Stimulated activated effector memory CD8-positive, alpha-beta T cell treated with anti-CD3 and anti-CD28 coated beads, Interleukin-12 subunit alpha, Interleukin-12 subunit beta, amount 100 ng/mL, for 72 hours (primary cell): ENCODE measurements at places on chromosomes 3 and 15.

GRCh38 chr3:59609657-59610348 is 560.0 kb upstream of the CFAP20DC start:
- DNase-seq: no peak

- DNase-seq: no peak
These were observed 102.0 kb downstream of the CMSS1 start for GRCh38 chr3:99919694-99920093.

- no peak for DNase-seq
These were observed 191.7 kb upstream of the ATP11B start for GRCh38 chr3:182601597-182601996.

DNA sequence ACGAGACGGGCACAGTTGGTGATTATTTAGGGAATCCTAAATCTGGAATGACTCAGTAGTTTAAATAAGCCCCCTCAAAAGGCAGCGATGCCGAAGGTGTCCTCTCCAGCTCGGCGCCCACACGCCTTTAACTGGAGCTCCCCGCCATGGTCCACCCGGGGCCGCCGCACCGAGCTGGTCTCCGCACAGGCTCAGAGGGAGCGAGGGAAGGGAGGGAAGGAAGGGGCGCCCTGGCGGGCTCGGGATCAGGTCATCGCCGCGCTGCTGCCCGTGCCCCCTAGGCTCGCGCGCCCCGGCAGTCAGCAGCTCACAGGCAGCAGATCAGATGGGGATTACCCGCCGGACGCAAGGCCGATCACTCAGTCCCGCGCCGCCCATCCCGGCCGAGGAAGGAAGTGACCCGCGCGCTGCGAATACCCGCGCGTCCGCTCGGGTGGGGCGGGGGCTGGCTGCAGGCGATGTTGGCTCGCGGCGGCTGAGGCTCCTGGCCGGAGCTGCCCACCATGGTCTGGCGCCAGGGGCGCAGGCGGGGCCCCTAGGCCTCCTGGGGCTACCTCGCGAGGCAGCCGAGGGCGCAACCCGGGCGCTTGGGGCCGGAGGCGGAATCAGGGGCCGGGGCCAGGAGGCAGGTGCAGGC is 318.0 kb downstream of the FGF12 start:
- no peak for DNase-seq

DNA sequence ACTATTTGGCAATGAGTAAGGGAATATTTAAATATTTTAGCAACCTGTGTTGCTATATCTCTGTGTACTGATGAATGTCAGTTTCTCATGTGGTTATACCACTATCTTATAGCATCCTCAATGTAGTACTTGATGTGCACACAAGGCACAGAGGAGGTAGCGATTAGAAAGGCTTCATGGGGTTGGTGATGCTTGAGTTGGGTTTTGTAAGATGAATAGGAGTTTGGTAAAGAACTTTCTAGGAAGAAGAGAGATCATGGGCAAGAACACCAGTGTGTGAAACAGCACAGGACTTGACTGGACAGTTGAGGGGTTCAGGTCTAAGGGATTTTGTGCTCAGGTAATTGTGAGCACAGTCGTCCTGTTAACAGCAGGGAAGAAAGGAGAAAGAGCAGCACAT is 38.1 kb downstream of the LPP start:
- DNase-seq: no peak

DNA sequence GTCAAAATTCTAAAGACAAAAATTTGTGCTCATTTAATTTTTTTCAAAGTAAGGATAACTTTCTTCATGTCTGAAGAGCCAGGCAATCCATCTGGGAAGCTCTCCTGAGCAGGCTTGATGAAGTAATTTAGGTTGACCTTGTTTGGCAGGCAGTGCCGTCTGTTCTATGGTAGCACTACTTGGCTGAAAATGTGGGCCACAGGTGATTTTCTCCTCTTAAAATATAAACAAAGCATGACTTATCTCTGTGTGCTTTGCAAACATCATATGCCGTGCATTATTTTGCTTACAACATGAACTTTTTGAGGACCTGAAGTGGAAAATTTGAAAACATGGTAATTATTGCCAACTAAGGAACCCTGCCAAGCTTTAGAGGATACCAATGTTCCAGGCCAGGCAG is 143.2 kb downstream of the RAP2B start:
- no peak for DNase-seq

DNA sequence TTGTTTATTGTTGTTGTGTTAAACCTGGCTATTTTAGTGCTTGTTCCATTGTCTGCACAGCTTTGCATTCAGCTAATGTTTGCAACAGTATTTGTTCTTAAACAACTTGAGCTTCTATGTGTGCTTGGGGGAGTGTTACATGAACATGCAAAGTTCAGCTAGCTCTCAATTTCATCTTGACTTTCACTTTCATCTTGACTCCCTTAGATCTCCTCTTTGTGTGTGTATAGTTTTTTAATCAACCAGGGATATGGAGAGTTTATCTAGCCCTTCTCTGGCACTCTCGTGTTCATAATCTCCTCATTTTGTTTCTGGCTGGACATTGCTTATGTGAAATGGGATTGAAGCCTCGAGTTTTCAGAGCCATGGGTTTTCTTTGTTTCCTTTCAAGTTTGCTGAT is 212.4 kb upstream of the ZBTB20 start:
- DNase-seq: no peak

- DNase-seq: no peak
These were observed 4.6 kb downstream of the SENP5 start for GRCh38 chr3:196872316-196872715.

GRCh38 chr3:191345334-191345733 is 15.0 kb upstream of the UTS2B start:
- no peak for DNase-seq

GRCh38 chr3:194386066-194386465 is 13.0 kb downstream of the GP5 start:
- DNase-seq: no peak

DNA sequence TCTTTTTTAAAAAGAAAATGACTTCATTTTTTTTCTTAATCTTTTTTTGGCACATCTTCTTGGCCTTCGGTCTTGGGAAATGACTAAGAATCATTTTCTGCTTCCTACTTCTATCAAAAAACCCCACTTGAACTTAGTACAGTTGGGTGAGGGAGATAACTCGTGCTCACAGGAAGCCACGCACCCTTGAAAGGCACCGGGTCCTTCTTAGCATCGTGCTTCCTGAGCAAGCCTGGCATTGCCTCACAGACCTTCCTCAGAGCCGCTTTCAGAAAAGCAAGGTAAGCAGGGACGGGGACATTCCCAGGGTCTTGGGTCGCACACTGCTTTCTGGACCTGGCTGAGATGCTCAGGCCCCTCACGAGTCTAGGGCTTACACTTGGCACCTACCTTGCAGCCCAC is at the start of gene CCR4:
Gene CCR4, plus strand, starts transcription at position 235 of the 402 bp plus-strand sequence. CDS start 1,779 bp downstream, outside the sequence.
- DNase-seq: peak; percentile 11

- no peak for DNase-seq
These were observed 29.0 kb downstream of the GOLM2 start for GRCh38 chr15:44317423-44318058.

- no peak for DNase-seq
These were observed 59.0 kb upstream of the PDZRN3 start for GRCh38 chr3:73683706-73684105.

- DNase-seq: no peak
These were observed 1.4 kb downstream of the ACVR2B start for GRCh38 chr3:38454884-38455638.

- no peak for DNase-seq
These were observed 239.5 kb downstream of the NAALADL2 start for GRCh38 chr3:175098644-175099043.

GRCh38 chr3:185988816-185989175 is 51.0 kb upstream of the TRA2B start:
- DNase-seq: no peak

DNA sequence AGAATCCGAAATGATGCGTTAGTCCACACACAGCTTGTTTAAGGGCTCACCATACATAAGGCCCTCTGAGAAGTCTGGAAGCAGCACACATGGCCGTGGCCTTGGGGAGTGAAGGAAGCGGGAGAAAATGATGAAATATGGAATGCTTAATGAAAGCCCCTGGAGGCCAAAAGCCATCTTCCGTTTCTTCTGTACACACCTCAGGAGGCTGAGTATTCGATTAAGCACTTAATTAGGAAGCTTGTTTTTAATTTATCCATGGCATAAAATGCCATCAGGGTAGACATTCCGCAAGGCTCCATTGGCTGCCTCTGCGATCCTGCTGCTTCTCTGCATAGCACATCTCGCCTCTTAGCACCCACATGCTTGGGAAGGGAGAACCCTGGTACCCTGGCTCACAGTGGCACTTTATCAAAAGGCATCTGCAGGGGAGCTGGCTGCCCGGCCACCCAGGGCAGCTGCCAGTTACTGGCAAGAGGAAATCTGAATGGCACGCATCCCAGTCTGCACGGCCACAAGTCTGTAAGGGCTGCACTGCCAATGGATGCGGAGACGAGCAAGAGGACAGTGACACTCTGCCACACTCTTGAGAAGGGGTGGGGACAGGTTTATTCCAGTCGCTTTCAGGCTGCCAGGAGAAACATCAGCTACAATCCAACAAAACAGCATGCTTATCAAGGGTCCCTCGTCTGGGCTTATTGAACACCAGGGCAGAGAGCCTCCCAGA is 356.2 kb downstream of the OCA2 start:
- no peak for DNase-seq

DNA sequence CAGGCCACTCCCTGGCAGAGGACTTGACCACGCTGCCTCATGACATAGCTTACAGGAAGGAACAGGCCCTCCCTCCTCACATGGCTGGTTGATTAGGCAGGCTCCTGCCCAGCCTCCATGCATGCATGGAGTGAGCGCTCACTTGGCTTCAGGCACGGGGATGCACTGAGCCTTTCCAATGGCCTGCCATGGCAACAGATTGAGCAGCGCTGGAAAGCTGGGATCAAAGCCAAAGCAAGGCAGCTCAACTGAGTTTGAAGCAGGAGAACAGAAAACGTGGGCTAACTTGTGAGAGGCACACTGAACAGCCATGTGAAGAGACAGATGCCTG is 5.9 kb upstream of the GRAMD2A start:
- DNase-seq: no peak

- DNase-seq: no peak
These were observed 190.2 kb downstream of the RORA start for GRCh38 chr15:61038910-61039309.

DNA sequence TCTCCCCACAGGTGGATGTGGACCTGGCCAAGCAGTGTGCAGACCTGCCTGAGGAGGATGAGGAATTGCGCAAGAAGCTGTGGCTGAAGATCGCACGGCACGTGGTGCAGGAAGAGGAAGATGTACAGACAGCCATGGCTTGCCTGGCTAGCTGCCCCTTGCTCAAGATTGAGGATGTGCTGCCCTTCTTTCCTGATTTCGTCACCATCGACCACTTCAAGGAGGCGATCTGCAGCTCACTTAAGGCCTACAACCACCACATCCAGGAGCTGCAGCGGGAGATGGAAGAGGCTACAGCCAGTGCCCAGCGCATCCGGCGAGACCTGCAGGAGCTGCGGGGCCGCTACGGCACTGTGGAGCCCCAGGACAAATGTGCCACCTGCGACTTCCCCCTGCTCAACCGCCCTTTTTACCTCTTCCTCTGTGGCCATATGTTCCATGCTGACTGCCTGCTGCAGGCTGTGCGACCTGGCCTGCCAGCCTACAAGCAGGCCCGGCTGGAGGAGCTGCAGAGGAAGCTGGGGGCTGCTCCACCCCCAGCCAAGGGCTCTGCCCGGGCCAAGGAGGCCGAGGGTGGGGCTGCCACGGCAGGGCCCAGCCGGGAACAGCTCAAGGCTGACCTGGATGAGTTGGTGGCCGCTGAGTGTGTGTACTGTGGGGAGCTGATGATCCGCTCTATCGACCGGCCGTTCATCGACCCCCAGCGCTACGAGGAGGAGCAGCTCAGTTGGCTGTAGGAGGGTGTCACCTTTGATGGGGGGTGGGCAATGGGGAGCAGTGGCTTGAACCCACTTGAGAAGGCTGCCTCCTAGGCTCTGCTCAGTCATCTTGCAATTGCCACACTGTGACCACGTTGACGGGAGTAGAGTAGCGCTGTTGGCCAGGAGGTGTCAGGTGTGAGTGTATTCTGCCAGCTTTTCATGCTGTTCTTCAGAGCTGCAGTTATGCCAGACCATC is 8.6 kb downstream of the VPS18 start:
- no peak for DNase-seq

GRCh38 chr3:38348903-38349302 is 2.3 kb downstream of the XYLB start:
- no peak for DNase-seq

- DNase-seq: no peak
These were observed 487.4 kb upstream of the PROK2 start for GRCh38 chr3:72272356-72272755.

GRCh38 chr3:37772773-37773354 is 88.8 kb upstream of the CTDSPL start:
- DNase-seq: no peak

- DNase-seq: no peak
These were observed 1.3 kb upstream of the THBS1 start for GRCh38 chr15:39579487-39580116.

DNA sequence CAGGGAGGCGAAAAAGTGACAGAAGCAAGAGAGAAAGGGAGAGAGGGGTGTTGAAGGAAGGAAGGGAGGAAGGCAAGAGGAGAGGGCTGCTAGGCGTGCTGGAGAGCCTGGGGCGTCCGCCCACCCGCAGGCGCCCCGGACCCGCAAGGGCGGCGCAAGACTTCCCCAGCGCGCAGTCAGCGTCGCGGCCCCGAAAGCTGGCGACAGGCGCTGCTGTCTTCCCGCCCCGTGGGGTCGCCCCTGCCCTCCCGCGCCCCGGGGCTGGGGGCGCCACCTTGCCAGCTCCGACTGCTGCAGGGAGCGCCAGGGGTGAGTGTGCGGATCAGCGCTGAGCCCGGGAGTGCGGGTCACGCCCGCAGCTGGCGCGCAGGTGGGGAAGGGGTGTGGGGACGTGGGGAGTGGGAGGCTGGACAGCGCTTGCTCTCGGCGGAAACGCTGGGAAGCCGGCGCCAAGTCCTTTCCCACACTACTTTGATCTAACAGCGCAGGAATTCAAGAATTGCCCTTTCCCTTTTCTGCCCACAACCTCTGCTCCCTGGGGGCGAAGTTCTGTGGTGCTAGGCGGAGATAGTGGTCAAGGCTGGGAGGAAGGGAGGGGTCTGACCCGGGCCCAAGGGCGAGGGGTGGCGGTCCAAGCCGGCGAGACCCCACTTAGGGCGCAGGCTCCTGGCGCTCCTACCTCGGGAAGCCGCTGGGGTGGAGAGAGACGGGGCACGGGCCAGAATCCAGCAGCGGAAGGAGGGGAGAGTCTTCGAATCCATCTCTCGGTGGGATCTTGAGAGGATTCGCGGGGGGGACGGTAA is 266.1 kb downstream of the CGGBP1 start:
- no peak for DNase-seq

GRCh38 chr3:153160451-153161137 is 1.4 kb upstream of the RAP2B start:
- DNase-seq: peak; percentile 66
